ENCODE measurements at places on chromosomes 7 and 10.

GRCh38 chr10:14356921-14357320, 26.2 kb upstream of the FRMD4A start:
- peak; percentile 4 for DNase-seq

- DNase-seq: no peak
These were observed 97.0 kb downstream of the HGF start for GRCh38 chr7:81672872-81673271.

DNA sequence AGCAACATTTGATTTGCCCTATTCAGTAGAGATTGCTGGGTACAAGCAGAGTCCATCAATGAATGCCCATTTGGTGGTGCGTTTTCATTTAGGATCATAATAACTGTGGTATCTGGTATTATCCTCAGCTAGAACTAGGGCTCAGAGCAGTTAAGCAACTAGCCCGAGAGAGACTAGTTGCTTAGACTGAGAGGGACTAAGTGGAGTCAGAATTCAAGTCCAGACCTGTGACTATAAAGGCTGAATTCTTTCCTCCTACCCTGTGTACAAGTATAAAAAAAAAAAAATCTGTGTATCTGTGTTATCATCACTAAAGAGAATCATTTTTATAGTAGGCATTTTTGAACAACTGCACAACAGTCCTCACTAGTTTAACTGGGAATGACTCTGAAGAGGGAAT, 45.3 kb upstream of the DKK1 start:
- no peak for DNase-seq

GRCh38 chr7:2520761-2521290, 1.3 kb downstream of the LFNG start:
- DNase-seq: no peak

- DNase-seq: peak; percentile 12
These were observed 384.2 kb upstream of the LRGUK start for GRCh38 chr7:133742709-133743538.

- no peak for DNase-seq
These were observed 2.8 kb downstream of the RBM17 start for GRCh38 chr10:6091630-6092029.

GRCh38 chr10:110671788-110672579, 27.8 kb downstream of the RBM20 start:
- DNase-seq: peak; percentile 77

DNA sequence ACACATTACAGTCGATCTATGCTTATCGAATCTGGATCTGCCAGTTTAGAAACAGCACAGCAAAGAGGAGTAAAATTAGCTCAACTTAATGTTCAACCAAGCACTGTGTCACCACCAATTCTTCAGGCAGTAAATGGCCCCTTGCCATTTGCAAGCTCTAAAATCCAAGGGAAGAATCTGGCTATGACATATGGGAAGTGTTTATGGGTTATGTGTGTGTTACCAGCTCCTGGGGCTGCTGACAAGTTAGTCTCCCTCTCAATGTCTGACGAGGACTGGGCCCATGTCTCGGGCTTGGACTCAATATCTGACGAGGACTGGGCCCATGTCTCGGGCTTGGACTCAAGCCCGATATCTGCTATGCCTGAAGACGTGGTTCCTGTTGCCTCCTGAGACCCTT, 5.7 kb upstream of the ITIH2 start:
- no peak for DNase-seq

- no peak for DNase-seq
These were observed 11.4 kb upstream of the HSPA12A start for GRCh38 chr10:116753759-116754158.

DNA sequence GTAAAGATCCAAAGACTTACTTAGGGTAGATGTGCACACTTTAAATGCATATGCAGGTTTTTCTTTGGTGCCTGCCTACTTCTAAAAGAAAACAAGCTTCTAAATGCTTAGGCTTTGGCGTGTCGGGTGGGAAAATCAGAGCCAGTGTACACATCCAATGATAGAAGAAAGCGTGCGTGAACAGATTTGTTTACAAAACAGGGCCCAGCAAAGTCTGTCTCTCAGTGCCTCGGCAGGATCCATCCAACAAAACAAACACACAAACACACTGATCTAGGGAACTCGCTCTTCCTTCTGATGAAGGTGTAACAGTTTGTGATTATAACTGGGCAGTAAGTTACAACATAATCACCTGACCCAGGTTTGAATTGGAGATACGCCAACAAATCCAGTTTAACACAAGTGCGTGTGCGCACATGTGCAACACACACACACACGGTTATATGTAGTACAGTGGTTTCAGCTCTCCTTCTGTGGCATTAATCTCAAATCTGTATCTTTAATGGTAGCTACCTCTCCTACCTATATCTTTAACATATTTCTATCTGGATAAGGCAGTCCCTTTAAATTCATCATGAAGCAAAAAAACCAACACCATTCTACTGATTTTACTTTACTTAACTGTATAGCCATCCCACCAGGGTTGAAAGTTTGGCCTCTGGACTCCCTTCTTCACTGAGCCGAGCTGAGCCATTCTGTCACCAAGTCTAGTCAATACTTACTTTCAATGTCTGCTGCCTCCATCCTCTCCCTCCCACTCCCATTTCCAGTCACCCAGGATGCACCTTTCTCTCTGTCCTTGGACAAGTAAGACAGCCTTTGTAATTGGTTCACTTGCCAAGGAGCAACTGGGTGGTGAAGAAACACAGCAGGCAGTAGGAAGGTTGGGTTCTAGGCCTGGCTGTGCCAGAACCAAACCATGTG, 184.4 kb upstream of the KLF14 start:
- DNase-seq: no peak

- DNase-seq: no peak
These were observed 66.3 kb downstream of the SHOC2 start for GRCh38 chr10:110985497-110986275.

DNA sequence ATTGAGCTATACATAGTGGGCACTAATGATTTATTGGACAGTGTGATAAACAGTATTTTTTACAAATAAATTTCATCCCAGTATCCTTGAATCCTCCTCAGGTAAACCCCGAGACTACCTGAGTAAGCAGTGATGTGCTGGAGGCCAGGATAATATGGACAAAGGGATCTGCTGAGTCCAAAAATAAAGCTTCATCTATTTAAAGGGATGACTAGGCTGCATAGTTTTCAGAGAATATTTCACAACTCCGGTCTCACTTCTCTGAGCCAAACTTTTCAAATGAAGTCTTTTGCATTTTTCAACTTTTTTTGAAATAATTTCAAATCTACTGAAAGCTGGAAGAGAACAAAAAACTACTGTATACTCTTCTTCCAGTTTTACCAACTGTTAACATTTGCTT, 2.5 kb downstream of the ACTR3B start:
- DNase-seq: peak; percentile 51

DNA sequence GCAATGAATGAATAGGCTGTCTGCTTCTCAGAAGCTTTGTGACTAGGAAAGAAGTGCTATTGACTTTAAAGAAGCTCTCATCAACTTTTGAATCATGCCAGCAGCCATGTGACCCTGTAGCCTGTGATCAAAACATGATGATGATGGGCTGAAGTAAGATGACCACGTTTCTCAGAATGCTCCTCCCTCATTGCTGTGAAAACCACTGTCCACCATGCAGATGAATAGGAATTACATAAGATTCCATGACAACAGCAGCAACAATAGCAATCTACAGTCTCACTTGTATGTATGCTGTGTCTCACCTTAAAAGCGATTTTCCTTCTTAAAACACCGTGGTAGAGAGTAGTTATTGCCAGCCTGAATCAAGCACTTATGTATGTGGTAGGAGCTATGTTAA, 228.4 kb downstream of the TRIL start:
- DNase-seq: no peak

GRCh38 chr10:125038637-125039036, 96.7 kb downstream of the ZRANB1 start:
- DNase-seq: no peak

- peak; percentile 73 for DNase-seq
These were observed 49.1 kb upstream of the FOXK1 start for GRCh38 chr7:4633012-4633411.

GRCh38 chr10:89900554-89900953, 199.2 kb downstream of the KIF20B start:
- DNase-seq: no peak

- no peak for DNase-seq
These were observed 250.3 kb downstream of the GPR37 start for GRCh38 chr7:124515106-124515830.

DNA sequence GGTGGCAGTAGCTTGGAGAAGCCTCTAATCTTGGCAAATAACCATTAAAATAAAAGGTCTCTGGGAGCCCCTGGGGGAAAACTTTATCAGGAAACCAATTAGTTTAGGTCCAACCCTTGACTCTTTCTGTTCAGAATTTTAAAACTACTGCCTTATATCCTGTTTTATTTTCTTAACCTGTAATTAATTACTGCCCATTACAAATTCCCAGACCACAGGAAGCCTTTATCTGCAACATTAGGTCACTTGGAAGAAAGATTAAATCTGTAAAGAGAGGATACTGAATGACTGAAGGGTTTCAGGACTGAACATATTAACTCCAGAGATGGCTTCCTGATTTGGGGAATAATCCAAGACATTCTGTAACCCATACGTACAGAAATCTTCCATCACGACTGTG, 320.5 kb upstream of the SORCS1 start:
- DNase-seq: no peak

DNA sequence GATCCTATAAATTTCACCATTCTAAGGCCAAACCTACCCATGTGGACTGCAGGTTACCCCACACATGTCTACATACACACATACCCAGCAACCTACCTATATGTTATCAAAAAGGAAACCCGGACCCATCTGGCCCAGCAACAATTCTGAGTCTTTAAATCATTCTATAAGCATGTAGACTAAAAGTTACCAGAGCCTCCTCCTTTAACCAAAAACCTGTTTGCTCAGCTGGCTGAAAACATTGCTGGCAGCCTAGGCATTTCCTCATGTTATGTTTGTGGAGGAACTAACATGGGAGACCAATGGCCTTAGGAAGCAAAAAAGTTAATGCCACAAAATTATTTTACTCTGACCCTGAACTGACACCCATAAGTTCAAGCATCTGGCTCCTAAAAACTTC, 5.3 kb upstream of the ADCK2 start:
- no peak for DNase-seq

GRCh38 chr10:13340068-13340467, 8.0 kb downstream of the SEPHS1 start:
- no peak for DNase-seq

DNA sequence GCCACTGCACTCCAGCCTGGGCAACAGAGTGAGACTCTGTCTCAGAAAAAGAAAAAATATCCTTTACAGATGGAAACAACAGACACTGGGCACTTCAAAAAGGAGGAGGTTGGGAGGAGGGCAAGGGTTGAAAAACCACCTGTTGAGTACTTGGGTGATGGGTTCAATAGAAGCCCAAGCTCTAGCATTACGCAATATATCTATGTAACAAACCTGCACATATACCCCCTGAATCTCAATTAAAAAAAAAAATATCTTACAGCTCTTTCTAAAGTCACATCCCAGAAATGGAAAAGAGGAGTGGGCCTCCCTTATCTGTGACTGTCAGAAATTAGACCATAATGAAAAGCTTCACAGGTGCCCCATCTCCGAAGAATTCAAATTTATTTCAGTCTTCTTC, 12.1 kb downstream of the VIM start:
- DNase-seq: no peak

Data from HCEC 1CT (cell line).